ENCODE measurements at places on chromosomes 11 and 22.

DNA sequence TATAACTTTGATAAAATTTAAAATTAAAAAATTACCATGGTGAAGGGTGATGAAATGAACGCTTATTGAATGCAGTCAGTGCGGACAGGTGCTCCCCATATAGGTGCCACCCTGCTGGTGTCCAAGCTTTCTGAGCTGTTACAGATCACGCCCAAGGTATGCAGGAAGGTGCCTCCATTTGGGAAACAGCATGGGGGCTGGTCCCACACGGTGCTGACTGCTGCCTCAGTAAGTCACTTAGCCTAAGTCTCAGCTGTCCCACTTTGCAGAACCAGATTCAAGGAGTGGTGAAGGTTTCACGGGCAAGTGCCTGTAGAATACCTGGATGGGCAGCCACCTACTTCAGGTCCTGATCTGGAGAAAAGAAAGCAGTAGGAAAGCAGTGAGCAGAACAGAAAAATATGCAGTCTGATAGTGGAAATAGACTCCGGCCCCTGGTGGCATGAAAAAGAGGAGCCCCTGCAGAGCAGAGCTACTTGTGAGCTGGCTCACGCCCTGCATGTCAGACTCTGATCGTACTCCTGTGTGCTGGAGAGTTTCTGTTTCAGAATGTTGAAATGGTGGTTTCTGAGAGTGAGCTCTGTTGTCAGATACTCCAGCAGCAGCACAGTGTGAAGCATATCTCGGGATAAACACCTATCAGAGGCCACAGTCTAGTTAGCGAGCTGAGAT is 33.2 kb downstream of the ADORA2A start:
- DNase-seq = no peak

- no peak for DNase-seq
Observed at GRCh38 chr11:35463331-35463751, 44.0 kb upstream of the SLC1A2 start.

DNA sequence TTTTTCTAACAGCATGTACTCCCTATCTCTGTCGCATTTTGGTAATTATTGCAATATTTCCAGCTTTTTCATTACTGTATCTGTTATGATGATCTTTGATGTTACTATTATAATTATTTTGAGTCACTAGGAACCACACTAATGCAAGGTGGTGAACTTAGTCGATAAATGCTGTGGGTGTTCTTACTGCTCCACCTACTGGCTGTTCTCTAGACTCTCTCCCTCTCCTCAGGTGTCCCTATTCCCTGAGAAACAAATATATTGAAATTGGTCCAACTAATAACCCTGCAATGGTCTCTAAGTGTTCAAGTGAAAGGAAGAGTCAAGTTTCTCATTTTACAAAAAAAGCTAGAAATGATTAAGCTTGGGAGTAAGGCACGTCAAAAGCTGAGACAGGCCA is 10.5 kb downstream of the ARL14EP start:
- DNase-seq = no peak

DNA sequence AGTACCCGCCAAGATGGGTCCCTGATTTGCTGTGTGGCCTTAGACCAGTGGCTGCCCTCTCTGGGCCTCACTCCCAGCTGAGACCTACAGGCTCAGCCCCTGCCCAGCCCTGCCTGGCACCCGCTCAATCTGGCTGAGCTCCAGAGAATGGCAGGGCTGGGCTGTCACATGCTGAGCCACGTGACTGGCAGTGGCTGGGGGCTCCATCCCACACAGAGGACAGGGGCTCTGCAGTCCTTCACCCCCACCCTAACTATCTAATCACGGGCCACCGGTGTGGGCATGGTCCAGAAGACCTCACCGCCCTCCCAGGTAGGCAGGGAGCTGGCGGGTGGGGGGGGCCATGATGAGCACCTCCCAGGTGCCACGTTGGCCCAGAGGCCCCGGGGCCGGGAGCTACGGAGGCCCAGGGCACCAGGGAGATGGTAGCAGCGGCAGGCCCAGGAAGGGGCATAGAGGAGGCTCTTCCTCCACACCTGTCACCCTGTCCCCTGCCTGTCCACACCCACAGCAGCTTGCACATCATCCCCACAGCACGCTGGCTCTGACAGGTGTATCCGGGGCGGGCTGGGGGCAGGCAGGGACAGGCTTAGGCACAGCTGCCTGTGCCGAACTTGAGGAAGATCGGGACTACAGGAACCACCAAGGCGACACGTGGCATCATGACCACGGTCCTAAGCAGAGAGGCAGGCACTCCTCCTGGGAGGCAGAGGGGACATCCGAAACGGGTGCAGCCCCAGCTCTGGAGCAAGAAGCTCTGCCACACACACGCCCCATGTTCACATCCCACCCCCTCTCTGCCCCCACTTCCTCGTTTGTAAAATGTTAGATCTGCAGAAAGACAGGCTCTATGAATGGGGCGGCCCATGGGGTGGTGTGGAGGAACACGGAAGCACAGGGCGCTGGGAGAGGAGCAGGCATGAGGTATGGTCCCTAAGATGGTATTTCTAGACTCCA is 1.5 kb upstream of the ALDH3B1 start:
- DNase-seq = peak; percentile 41

DNA sequence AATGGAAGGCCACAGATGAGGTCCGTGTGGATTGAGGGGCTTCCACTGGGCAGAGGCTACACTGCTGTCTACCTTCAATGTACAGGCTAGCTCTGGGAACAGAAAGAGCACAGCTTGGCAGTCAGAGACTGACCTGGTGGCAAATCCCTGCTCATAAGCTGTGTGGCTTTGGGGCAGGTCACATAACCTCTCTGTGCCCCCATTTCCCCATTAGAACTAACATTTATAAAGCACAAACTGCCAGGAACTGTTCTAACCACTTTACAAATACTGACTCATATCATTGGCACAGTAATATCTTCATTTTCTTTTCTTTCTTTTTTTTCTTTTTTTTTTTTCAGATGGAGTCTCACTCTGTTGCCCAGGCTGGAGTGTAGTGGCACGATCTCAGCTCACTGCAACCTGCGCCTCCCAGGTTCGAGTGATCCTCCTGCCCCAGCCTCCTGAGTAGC is 3.1 kb downstream of the FOSL1 start:
- no peak for DNase-seq

GRCh38 chr11:65047581-65048422 is 6.8 kb downstream of the SAC3D1 start:
- DNase-seq = no peak

- no peak for DNase-seq
Observed at GRCh38 chr22:23700706-23701105, 9.9 kb downstream of the RGL4 start.

GRCh38 chr11:102780491-102780918 is at the start of gene MMP10:
Gene MMP10, minus strand, starts transcription at chr11:102780628. Its CDS starts 37 bp downstream, at chr11:102780591.
- peak; percentile 83 for DNase-seq

- no peak for DNase-seq
Observed at GRCh38 chr11:64173616-64174355, 7.9 kb upstream of the MACROD1 start.

DNA sequence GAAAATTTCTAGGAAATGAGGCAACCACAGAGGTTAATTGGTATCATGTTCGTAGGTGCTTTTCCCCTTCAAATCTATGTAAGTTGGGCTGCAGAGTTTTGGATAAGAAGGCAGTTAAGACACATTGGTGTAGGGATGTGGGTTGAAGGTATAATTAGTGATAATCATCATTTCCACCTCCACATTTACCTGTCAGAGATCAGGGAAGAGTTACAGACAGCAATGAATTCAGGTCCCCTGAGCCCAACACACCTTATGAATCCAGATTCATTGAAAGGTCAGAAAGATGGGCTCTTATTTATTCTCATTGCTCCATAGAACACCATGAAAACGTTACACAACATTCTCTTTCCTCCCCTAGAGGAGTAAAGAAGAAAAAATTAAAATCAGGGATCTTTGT is 308.7 kb downstream of the C11orf87 start:
- peak; percentile 38 for DNase-seq

DNA sequence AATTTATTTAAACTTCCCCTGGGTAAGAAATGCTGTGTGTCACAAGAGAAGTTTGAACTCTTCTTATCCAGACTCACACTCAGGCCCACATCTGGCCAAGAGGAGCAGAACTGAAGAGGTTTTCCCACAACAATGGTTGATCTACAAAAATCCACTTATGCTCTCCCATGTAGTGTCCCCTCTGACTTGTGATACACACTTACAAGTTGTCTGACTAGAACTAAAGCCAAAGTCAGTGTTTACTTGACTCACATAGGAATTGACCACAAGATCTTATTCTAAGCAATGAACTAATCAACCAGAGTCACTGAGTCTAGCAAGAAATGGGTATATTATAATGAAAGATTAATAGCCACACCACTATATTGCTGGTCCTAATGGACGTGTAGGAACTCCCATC is 133.0 kb downstream of the ATG16L2 start:
- no peak for DNase-seq

DNA sequence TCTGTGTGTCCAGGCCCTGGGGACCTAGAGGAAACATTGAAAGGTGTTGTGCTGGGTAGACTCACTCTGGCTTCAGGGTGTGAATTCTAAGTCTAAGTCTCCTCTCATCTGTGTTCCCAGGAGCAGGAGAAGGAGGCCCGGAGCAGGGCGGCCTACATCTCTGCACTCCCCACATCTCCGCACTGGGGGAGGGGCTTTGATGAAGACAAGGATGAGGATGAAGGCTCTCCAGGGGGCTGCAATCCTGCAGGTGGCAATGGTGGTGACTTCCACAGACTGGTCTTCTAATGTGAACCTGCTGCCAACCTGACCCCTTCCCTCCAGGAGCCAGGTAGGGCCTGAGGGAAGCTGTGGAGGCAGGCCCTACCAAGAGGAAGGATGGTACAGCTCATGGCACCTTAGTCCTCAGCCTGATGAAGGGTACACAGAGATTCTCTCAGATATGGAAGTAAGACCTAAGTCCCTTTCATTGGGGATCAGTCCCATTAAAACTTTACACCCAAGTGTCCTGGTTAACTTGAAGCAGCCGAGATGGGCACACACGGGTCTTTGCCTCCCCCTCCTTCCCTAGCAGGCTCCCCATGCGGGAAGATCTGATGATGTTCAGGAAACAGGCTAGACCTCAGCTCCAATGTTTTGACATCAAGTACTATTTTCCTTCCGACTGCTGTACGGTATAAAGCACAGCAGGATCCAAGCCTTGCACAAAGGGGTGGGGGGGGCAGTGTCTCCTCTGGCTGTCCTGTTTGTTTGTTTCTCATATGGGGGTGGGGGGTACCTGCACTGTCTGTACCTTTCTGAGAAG is 25.0 kb downstream of the USP35 start:
- no peak for DNase-seq

- no peak for DNase-seq
Observed at GRCh38 chr11:113880971-113881370, 5.6 kb upstream of the USP28 start.

DNA sequence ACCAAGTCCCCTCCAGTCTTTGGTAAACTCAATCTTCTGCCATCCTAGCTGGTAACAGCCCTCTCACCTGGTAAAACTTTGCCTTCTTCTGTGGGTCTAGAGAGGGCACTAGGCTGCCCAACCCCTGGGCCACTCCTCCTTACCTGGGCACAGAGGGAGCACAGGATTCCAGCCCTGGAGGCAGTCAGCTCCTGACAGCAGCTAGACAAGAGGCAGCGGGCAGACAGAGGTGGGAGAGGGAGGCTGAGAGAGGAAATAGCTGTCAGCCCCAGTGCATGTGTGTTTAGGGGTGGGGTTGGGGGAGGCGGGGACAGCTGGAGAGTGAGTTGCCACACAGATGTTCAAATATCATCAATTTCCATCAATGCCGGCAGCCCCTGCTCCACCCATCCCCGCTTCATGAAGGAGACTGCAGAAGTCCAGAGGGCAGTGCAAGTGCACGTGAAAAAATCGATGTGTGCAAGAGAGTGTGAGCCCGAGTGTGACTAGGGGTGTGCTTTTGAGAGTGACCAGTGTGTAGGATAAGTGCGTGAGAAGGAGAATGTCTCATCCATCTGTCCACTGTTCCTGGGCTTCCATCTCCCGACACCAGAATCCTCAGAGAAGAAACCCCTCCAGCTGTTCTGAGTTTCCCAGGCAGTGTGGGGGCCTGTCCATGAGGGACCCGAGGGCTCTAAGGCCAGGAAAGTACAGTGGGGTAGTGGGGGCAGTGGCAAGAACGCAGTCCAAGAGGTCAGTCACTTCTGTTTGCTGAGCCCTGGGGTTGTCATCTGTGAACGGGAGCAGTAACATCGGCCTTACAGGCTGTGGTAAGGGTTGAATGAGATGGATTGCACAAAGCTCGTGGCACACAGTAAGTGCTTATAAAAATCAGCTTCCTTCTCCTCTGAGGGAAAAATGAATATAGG is at the start of gene PTGDR2:
Gene PTGDR2, minus strand, starts transcription at position 225 of the 908 bp plus-strand sequence. CDS start 2,228 bp downstream, outside the sequence.
- DNase-seq = no peak

- no peak for DNase-seq
Observed at GRCh38 chr22:32204856-32205722, at the start of gene RFPL2. Gene RFPL2, minus strand, starts transcription at chr22:32205073. Its CDS starts 2,622 bp downstream, at chr22:32202451.

GRCh38 chr11:63609536-63609935 is 4.7 kb downstream of the PLAAT3 start:
- no peak for DNase-seq

- no peak for DNase-seq
Observed at GRCh38 chr11:3015796-3016195, 23.7 kb upstream of the NAP1L4 start.

GRCh38 chr22:43013355-43014315 is 1.3 kb downstream of the PACSIN2 start:
- no peak for DNase-seq

- peak; percentile 85 for DNase-seq
Observed at GRCh38 chr22:23457380-23457985, 122.6 kb downstream of the IGLL1 start.

GRCh38 chr22:29002603-29003002 is 59.0 kb downstream of the C22orf31 start:
- no peak for DNase-seq

DNA sequence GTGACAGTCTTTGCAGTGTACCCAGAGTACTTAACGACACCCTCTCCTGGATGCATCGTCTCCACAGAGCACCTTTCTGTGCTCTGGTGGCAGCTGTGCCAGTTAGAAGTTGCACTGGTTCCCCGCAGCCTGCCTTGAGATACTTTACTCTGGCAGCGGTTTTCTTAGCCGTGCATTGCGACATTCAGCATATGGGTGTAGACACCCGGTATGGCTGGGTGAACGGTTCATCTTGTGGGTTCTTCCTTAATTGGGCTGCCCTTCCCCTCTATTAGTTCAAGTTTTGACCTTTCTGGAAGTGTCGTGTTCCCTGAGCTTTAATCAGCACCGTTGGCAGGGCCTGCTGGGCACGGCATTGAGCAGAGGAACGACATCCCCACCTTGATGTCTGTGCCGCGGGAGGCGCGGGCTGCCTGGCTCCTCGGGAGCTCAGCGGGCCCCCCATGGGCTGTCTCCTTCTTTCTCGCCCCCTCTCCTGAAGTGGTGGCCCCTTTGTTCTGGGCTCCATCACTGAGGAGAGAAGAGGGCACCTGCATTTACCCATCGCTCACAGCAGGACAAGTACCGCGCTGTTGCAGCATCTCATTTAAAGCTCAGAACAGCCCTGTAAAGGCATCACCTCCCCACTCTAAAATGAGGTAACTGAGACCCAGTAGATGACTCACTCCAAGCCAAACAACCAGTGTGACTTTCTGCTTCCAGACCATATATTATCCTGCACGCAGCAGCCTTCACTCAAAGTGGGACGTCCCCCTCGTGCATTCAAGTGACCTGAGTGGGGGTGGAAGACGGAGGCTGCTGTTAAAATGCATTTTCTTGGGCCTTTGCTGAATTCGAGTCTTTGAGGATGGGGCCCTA is 13.3 kb downstream of the FAM83F start:
- no peak for DNase-seq

Measured in NCI-H2081 (cell line).